ENCODE measurements at places on chromosomes 1 and 21.

DNA sequence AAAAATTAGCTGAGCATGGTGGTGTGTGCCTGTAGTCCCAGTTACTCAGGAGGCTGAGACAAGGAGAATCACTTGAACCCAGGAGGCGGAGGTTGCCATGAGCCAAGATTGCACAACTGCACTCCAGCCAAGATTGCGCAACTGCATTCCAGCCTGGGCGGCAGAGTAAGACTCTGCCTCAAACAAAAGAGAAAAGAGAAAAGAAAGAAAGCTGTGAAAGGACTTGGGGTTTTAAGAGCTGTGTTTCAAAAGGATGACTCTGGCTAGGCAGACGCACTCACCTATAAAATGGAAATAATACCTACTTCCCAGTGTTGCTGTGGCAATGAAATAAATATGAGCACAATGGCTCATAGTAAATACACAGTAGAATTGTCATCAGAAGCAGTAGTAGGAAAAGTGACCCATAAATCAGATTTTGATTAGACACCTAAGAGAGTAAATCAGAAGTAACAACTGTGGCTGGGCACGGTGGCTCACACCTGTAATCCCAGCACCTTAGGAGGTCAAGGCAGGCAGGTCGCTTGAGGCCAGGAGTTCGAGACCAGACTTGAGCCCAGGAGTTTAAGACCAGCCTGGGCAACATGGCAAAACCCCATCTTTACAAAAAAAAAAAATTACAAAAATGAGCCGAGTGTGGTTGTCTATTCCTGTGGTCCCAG is 45.9 kb upstream of the PUM1 start:
- DNase-seq = no peak

DNA sequence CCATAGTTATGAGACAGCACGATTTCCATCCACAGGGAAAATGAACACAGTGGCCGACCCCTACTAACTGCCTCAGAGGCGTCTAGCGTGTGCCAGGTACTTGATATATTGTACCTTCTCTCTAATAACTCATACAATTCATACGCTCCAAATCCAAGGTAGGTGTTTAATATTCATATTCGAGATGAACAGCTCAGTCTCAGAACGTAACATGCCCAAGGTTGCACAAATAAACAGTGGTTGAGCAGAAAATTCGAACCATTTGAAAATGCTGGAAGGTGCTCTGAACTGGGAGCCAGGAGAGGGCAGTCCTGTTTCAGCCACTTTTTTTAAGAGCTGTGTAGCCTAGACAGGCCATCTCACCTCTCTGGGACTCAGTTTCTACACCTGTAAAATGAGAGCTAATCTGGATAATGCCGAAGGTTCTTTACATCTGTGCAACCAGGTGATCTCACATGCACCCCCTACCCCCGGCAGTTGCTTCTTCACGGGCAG is 7.9 kb downstream of the SLC45A3 start:
- no peak for DNase-seq

GRCh38 chr1:177286396-177286795 is 115.6 kb downstream of the BRINP2 start:
- no peak for DNase-seq

- no peak for DNase-seq
Observed at GRCh38 chr1:81540216-81540615, 260.5 kb upstream of the ADGRL2 start.

All from brain microvascular endothelial cell (primary cell).